Occipital lobe (tissue), 3 donors: ENCODE measurements at places on chromosomes 11 and 22.

DNA sequence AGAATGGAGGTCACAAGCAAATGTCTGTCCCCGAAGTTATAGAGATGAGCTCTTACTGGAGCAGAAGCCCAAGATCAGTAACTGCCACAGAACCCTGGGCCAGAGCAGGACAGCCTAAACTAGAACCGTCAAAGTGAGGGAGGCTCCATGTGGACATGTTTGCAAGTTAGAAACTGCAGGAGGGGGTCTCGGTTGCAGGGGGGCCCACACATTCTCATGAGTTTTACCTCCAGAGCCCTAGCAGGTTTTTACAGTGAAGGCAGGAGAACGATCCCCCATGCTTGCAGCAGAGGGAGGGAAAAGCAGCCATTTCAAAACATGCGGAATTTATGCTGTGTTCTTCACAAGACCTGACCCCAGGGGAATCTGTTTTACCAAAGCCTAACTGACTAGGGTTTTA lies 133.5 kb upstream of the B3GAT1 start:
- DNase-seq: no peak

DNA sequence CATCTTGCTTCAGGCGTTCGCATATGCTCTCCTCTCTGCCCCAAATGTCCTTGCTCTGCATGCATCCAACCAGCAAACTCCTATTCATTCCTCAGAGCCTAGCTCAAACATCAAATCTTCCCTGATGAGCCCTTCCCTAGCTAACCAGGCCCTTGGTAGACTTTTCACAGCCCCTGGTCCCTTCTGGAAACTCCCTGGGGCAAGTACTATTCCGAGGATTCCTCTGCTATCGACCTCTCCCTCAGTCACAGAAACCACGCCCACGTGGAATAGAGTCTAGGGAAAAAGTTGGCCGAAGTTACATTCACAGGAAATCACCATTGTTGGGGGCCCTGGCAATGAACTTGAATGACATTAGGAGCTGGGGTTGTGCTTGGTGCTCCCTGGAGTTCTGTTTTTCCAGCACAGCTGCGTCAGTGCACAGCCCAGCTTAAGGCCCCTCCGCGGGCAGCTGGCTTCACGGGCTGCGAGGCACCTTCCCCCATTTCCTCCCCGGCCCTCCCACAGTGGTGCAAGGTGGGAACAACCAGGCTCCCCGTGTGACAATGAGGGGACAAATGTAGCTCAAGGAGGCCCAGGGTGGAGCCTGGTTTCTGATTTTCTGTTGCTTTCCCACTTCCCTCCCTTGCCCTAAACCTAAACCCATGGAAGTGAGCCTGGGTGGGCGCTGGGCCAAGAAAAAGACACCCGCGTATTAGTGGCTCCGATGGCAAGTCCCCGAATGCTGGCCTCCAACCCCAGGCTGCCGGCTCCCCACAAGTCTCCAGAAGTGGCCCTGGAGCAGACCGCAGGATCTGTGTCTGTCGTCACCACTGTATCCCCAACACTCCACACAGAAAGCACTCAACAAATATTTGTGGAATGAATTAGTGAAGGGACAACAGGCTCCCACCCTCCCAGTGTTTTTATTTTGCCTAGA lies 4.3 kb upstream of the ATP5MGL start:
- no peak for DNase-seq

DNA sequence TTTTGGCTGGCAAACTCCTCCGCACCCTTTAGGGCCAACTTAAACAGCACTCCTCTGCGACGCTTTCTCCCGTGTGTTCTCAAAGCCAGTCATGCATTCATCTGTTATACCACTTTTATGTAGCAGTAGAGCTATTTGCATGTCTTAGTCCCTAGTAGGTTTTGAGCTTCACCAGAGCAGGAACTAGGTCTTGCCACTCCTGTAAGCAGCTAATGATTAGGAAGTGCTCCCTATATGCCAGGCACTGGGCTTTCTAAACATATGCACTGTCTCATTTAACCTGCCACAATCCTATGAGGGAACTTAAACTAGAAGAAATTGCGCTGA lies 180.8 kb downstream of the DBX1 start:
- no peak for DNase-seq

DNA sequence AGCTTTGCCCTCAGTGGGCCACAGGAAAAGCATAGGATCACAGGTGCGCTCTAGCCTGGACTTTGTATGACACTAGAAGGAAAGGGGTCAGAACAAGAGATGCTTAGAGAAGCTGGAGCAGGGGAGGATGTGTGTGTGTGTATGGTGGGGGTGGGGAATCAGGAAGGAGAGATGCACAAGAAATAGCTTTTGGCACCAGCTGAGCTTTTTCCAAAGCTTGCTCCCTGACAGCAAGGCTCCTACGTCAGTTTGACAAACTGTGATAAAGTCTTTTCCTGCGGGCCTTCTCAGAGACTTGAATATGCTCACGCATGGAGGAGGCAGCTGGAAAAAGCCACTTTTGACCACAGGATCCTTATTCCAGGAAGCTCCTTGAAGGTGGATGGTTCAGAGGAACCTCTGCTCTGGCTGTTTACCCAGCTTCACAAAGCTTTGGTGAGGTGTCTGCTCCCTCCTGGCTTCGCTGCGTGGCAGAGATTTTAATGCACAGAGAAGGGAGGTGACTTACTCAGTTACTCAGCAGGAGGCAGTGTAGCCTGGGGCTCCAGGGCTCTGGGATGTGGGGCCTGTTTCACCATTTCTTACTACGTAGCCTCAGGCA lies 3.9 kb downstream of the CDC42EP1 start:
- DNase-seq: no peak

GRCh38 chr11:95671768-95672167 lies 117.8 kb downstream of the FAM76B start:
- no peak for DNase-seq

DNA sequence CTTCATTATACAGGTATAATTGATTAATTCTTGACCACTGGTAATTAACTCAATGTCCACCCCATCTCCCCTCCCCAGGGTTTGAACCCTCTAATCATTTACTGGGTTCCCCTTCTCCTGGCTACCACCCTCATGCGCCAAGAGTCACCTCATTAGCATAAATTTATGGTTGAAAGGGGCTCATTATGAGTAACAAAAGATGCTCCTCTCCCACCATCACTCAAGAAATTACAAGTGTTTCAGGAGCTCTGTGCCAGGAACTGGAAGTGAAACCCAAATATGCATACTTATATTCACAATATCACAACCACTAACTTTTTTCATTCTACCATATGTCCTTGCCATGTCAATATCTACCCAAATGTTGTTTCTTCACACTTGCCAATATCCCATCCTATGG lies 7.8 kb upstream of the STIP1 start:
- no peak for DNase-seq
